ENCODE measurements at places on chromosomes 12 and 14.

- DNase-seq = no peak
Observed at GRCh38 chr12:57460468-57460784, 841 bp downstream of the GLI1 start.

- DNase-seq = no peak
Observed at GRCh38 chr12:5912437-5913334, 32.4 kb downstream of the ANO2 start.

GRCh38 chr12:120999191-121000120, 16.8 kb downstream of the C12orf43 start:
- DNase-seq = no peak

GRCh38 chr12:123094349-123095077, 56.4 kb downstream of the PITPNM2 start:
- no peak for DNase-seq

DNA sequence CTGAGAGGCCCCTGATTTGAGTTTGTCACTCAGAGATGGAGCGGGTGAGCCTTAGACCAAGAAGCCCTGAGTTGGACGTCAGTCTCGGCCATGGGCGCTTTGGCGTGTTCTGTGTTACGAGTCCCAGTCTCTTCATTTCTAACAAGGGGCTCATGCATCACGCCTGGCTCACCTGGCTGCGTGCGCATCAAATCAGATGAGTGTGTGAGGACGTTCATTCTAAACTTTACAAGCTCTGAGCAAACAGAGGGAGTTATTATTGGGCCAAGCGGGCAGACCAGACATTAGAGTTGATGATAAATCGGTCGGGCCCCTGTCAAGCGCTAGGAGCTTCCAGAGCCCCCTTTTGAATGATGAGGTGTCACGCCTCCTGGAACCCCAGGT, 117.2 kb downstream of the CALM1 start:
- no peak for DNase-seq

GRCh38 chr12:124474709-124475108, 92.7 kb downstream of the NCOR2 start:
- no peak for DNase-seq

DNA sequence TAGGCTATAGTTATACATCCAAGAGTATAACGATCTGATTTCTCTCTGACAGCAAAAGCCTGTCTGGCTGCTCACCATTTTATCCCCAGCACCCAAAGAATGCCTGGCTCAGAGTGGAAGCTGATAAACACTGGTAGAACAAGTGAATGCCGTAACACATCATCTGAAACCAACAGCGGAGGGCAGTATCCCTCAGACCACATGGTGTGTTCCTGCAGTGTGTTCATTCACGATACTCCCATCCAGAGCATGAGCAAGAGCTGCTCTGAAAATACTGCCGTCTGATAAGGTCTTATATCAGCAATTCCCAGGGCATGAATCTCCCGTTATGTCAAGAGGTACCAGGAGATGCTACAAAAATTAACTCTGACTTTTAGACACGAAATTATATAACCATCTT, 95.9 kb downstream of the TTC7B start:
- no peak for DNase-seq

- DNase-seq = no peak
Observed at GRCh38 chr14:30826070-30826469, 48.3 kb upstream of the COCH start.

GRCh38 chr12:13947276-13947946, 34.0 kb downstream of the GRIN2B start:
- no peak for DNase-seq

GRCh38 chr12:115758183-115758582, 519.3 kb downstream of the MED13L start:
- no peak for DNase-seq

DNA sequence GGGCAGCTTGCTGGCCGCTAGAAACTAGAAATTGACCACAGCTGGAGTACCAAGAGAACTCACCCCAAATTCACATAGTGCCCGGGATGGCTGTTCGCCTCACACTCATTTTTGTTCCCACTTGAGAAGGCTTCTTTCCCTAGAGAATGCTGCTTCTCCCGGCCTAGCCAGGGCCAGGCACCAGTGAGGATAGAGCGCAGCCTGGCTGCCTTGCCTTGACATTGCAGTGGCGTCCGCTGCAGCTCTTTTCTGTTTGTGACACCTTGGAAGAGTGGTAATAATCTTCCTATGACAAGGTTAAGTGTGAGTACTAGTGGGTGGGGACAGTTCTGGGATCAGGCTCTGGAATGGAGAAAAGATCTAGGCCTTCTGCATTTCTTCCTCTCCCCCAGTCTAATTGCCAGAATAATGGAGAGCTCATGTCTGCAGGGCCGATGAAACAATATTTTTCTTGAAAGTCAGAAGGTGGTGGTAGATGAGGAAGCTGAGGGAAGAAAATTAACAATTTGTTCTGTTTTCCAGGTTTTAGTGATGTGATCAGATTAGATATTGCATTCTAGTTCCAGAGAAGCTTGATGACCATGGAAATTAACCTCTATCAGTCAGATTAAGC, 3.7 kb downstream of the TMEM253 start:
- peak; percentile 64 for DNase-seq

DNA sequence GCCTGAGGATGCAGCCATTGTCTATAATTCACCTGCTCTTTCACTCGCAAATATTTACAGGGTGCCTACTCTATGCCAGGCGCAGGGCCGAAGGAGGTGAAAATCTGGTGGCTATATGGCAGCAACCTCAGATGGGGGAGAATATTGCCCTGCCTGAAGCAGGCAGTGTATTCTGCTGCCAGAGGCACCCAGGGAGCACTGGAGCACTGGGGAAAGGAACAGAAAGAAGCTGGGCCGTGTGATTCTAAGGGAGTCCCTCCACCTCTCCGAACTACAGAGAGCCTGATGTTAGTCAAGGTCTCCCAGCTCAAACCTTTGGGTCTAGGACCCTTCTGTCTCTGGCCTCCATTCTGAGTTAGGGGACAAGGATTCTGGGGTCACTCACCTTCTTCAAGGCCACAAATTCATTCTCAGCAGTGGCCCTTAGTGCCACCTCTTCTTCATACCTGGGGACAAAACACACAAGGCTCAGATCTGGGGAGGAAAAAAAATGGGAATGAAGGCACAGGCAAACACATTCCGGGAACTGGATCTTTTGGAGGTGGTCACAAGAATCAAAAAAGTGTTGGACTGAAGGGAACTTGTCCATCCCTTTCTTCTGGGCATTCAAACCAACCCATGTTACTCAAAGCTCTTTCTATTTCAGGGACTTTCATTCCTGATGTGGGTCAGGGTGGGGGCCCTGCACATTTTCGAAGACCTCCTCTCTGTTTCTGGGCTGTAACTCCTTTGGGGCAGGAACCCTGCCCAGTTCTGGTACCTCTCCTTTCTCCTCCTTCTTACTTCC, 19.3 kb upstream of the KRT86 start:
- DNase-seq = no peak

DNA sequence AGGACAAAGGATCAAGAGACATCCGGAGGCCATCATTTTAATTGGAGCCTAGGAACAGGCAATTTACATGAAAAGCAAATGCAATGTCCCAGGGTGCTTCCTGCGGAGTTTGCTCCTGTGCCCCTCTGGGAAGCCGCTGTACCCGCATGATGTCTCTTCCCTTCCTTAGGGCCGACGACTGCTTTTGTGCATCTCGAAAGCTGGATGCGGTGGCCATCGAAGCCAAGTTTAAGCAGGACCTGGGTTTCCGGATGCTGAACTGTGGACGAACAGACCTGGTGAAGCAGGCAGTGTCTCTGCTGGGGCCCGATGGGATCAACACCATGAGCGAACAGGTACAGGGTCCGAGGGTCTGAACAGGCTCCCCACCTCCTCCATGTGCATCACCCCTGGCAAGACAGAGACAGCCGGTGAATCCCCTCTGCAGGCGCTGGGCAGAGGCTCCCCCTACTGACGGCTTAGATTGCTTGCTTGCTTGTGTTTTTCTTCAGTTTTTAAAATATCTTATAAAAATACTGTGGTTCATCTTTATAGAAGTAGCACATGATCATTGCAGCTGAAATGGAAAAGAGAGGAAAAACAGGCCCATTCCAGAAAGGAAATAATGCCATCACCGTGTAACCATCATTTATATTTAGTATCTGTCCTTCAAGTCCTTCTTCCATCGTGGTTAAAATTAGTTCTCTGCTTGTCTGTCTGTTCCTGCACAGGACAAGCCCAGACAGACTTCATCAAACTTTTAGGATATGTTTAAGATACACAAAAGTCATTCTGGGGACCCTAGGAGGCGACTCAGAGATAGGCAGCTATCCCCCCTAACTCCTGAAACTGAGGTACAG, 75.4 kb upstream of the PWP1 start:
- DNase-seq = no peak

DNA sequence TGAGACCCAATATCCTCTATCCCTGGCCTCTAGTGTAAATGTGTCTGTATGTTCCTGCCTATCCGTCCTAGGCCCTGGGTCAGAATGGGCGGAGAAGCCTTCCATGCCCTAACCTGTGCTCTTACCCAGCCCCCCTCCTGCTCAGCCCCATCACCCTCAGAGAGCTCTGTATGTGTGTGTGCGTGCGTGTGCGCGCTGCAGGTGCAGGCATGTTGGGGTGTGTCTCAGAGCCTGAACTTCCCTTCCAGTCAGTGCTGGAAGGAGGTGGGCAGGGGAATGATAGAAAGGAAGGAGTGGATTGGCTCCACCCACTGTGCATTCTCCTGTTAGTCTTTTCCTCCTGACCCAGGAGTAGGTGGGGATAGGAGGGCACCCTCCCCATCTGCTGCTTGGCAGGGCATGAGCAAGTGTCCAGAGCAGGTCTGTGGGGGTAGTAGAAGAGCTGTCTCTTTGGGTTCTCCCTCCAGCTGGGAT, 7.2 kb downstream of the NAB2 start:
- DNase-seq = no peak

- no peak for DNase-seq
Observed at GRCh38 chr14:63209160-63209559, 4.9 kb downstream of the RHOJ start.

- no peak for DNase-seq
Observed at GRCh38 chr12:99957866-99958466, 26.8 kb downstream of the ANKS1B start.

DNA sequence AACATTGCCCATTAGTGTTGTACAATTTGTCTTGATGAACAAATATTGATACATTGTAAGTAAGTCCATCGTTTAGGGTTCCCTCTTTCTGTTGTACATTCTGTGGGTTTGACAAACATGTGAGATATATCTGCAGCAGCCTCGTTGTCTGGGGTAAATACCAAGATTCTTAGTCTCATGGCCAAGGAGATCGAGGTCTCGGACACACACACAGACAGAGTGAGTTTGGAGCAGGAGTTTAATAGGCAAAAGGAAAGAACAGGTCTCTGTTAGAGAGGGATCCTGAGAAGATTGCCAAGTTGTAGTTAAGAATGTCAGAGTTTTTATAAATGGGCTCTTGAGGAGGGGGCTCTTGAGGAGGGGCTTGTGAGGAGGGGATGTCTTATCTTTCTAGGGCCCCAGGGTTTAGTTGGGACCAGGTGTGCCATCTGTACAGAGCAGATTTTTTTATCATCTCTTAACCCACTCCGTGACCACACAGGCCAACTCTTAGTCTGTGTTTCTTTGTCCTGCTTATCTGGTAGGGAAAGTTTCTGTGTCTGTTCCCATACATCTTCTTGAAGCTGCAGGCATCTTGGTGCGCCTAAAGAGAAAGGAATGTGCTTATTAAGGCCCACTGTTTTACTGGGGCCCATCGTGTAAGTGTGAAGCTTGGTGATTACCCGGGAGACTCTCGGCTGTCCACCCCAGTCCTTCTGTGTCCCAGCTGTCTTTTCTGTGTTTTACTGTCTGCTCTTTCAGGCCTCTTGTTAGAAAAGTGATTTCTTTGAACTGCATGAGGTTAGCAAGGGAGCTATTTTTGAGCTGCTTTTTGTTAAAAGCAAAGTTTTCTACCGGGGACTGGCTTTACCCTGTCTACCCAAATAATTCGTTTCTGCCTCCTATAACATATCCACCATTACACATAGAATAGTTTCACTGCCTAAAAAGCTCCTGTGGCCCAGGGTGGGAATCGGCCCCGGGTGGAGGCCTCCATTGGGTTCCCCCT, 22.4 kb upstream of the CLEC2D start:
- peak; percentile 20 for DNase-seq

DNA sequence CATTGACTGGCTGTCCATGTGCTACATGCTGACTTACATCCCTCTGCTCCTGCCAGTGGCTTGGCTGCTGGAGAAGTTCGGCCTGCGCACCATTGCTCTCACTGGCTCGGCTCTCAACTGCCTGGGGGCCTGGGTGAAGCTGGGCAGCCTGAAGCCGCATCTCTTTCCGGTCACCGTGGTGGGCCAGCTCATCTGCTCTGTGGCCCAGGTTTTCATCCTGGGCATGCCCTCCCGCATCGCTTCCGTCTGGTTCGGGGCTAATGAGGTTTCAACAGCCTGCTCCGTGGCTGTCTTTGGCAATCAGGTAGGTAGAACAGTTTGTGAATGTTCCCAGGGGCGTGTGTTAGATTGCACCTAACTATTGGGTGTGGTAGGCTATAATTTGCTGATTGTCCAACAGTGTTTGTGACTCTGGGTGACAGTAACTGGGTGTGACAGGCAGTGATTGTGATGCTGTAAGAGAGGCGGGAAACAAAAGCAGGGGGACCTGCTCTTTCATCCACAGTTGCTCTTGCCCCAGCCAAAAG, 981 bp downstream of the FLVCR2 start:
- no peak for DNase-seq

GRCh38 chr14:105287249-105288102, 13.3 kb downstream of the BRF1 start:
- no peak for DNase-seq

- DNase-seq = no peak
Observed at GRCh38 chr14:64518229-64518628, 13.7 kb downstream of the ZBTB1 start.

- no peak for DNase-seq
Observed at GRCh38 chr12:66314278-66314677, 12.0 kb downstream of the HELB start.

- DNase-seq = no peak
Observed at GRCh38 chr12:29212682-29213403, 63.8 kb downstream of the FAR2 start.

DNA sequence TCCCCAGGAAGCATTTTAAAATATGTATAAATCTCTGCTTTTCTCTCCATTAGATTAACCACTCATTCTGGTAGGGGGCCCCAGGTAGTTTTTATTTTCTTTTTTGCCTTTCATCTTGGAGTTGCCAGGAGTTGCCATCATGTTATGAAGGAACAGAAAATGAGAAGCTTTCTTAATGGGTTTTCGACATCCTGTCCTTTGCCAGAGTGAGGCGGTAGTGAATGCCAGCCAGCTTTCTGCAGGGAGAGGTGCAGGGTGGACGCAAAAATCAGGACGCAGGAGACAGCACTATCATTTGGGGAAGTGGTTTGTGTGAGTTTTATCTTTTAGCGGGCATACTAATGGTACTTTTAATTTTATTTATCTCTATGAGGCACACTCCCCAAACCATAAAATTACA, 1.7 kb downstream of the RASSF8 start:
- peak; percentile 57 for DNase-seq

DNA sequence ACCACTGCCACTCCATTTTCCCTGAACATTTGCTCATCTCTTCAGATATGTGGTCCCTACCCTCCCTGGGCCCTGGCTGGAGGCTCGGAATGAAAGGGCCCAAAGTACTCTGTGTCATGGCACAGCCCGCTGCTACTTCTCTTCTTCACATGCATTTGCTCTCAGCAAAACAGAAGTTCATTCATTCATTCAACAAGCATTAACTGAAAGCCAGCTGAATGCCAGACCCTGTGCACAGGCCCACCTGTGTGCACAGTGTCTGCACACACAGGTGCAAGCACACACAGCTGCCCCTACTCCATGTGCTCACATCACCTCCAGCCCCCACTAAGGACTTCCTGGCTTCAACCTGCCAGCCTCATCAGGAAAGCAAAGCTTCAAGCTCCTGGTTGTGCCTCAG, 7.8 kb downstream of the WNT1 start:
- DNase-seq = no peak

Measured in hematopoietic multipotent progenitor cell (in vitro differentiated cells).